Stimulated activated naive CD4-positive, alpha-beta T cell (primary cell): ENCODE measurements at places on chromosomes 2 and 18.

GRCh38 chr2:119741001-119741400 lies 18.7 kb upstream of the PTPN4 start:
- DNase-seq: no peak

- no peak for DNase-seq
Measured at GRCh38 chr2:234100686-234101085, 50.2 kb downstream of the SPP2 start.

GRCh38 chr2:235333076-235333475 lies 160.8 kb upstream of the AGAP1 start:
- DNase-seq: no peak

DNA sequence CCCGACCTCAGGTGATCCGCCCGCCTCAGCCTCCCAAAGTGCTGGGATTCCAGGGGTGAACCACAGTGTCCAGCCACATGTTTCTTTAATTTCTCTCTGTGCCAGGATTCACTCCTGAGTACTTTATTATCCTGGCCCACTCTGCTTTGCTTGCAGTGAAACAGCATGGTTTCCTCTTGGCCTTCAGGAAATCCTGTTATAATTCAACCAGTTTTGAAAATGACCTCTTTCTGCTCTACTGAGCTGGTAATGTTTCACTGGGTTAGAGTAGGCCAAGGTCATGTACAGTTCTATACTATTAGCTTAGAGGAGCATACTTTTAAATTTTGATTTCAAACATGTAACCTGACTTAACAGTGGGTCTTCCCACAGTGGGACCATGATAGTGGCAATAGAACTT lies 90.6 kb upstream of the PELI1 start:
- DNase-seq: no peak

DNA sequence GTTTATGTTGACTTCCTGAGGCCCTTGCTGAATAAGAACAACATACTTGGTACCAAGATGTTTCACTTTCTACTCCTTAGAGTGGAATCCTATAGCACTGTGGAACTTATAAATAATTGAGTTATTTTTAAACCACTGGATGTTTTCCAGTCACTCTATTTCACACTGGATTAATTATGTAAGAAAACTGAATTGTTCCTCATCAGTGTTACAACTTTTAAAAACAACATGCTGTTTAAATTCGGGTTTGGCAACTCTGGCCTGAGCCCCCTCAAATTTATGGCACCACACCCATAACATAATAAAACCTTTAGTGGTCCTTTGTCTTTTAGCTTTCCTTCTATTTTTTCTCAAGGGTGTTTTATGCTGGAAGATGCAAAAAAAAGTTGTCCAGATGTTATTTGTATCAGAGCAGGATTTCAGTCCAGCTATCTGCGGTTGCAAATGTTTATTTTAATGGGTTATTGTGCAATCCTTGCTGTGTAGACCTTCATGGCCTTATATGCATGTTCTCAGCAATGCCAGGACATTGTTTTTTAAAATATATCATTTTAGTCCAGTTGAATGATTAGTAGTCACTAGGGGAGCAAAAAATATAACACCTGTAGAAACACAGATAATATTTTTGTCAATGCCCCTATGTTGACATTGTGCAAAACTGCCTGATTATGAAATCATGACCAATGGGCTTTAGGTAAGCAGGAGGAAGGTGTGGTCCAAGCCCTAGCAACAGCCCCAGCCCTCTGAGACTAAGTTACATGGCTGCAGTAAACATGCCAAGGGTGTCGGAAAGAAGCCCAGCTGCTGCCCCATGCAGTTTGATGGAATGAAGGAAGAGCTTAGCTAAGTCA lies 638.0 kb upstream of the ZEB2 start:
- no peak for DNase-seq
